ENCODE measurements at places on chromosomes 16 and 17.
A peak's percentile ranks its signal among the peaks of the same experiment; 100 is the strongest.

- DNase-seq = no peak
Observed at GRCh38 chr17:32136856-32137255, 5.4 kb upstream of the RHOT1 start.

- DNase-seq = no peak
Observed at GRCh38 chr17:64496348-64496785, 487 bp downstream of the POLG2 start.

- no peak for DNase-seq
Observed at GRCh38 chr16:75486676-75487313, 8.4 kb downstream of the CHST6 start.

DNA sequence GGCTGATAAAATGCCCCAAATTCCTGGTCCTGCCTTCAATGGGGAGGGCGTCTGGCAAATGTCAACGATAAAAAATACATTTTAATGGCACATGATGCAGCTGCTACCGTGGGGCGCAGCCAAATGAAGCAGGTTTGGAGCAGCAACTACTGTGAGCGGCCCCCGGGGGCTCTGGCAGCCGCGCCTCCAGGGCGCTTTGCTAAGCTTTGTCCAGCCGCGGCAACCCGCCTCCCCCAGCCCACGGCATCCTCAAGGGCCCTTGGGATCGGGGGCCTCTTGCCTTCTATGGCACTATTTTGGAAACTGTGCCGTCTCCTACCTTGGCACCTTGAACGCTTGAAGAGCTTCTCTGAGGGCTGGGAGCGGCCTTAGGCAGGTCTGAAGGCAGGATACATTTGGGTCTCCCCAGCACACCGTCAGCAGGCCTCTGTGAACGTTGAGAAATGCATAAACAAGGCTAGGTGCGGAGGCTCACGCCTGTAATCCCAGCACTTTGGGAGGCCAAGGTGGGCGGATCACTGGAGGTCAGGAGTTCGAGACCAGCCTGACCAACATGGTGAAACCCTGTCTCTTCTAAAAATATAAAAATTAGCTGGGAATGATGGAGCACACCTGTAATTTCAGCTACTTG, 25.1 kb downstream of the TBX4 start:
- no peak for DNase-seq

GRCh38 chr17:80694992-80695912, 150.6 kb downstream of the RPTOR start:
- DNase-seq = no peak

- no peak for DNase-seq
Observed at GRCh38 chr16:4407543-4408322, 8.7 kb downstream of the CORO7 start.

DNA sequence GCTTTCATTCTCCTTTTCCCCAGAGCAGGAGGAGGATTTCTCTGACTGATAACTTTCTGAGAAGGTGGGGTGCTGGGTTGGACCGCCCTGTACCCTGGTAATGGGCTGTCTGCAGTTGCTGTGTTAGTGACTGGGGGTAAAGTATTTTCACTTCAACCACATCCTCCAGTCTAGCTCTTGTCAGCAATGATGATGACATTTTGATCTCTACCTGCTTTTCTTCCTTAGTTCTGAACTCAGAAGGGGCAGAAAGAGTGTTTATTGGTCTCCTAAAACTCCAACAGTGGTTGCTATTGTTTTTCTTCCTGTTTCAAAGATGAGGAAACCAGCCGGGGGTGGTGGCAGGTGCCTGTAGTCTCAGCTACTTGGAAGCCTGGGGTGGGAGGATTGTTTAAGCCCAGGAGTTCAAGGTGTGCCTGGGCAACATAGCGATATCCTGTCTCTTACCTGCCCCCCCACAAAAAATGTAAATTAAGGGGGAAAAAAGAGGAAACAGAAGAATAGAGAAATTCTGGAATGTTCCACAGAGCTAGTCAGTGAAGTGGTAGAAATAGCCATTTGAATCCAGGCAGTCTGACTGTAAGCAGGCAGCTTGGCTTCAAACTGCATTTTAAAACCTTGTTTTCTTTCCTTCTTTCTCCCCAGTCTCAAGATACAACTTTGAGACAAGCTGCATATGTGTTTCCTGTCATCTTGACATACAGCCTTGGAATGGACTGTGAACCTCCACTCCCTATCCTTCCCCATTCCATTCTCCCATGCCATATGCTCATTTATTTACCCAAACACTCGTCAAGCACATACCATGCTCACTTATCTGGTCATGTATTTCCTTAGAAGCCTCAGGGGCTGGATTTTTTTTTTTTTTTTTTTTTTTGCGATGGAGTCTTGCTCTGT, 3.3 kb upstream of the N4BP1 start:
- DNase-seq = peak; percentile 37

- no peak for DNase-seq
Observed at GRCh38 chr16:72908362-72909167, 139.4 kb downstream of the ZFHX3 start.
